Neuronal stem cell (in vitro differentiated cells): ENCODE measurements at places on chromosomes 11 and 22.

DNA sequence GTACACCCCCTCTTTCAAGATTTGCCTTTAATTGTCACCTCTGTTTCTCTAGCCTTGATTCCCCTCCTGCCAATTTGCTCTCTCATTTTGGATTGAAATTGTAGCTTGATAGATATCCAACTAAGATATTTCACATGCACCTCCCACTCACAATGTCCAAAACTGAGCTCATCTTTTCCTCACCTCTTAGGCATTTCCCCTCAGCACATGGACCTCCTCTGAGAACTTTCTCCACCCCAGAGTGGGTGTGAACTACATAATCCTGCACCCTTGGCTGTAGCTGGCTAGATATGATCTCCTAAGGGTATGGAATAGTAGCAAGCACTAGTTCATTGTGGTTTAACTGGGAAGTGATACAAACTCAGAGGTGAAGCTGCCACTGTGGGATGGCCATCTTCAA, 91.5 kb upstream of the SESN3 start:
- no peak for DNase-seq

DNA sequence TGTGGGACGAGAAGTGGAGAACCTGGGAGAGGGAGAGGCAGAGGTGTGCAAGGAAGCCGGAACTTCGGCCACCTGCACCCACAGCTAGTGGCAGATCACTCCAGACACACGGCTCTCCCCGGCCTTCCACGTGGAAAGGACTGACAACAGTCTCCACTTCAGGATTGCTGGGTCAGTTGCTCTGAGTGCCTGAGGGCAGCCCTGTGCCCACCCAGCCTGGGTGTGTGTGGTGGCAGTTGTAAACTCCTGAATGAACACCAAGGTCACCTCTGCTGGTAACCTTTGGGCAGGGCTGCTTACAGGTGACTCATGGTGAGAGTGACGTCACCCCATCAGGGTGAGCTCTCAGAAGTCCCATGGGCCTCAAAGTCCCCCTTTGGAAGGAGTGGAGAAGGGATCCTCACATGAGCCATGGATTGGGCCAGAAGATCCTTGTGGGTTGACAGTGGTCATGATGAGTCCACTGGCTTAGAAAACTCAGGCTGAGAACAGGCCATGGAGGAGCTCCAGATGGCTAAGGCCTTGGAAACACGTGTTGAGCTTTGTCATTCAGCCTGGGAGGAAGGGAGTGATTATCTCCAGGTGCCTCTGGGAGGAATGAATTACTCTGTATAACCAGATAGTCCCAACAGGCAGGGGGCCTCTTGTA, 71.3 kb downstream of the BCR start:
- DNase-seq, result no peak

DNA sequence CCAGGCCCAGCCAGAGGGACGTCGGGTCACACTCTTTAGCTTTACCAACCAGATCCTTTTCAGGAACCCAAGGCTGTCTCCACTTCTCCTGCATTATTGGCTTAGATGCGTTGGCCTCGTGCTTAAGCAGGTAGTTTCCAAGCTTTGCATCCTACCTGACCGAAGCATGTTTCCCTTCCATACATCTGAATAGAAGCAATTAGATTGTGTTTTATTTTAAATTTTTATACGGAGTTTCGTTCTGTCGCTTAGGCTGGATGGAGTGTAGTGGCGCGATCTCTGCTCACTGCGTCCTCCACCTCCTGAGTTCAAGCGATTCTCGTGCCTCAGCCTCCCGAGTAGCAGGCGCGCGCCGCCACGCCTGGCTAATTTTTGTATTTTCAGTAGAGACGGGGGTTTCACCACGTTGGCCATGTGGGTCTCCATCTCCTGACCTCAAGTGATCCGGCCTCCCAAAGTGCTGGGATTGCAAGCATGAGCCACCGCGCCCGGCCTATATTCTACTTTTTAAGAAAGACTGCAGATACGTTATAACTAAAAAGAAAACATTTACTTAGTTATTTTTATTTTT, 677 bp downstream of the DYNC2H1 start:
- no peak for DNase-seq

GRCh38 chr11:121298774-121299173, 6.2 kb downstream of the SC5D start:
- DNase-seq, result no peak

DNA sequence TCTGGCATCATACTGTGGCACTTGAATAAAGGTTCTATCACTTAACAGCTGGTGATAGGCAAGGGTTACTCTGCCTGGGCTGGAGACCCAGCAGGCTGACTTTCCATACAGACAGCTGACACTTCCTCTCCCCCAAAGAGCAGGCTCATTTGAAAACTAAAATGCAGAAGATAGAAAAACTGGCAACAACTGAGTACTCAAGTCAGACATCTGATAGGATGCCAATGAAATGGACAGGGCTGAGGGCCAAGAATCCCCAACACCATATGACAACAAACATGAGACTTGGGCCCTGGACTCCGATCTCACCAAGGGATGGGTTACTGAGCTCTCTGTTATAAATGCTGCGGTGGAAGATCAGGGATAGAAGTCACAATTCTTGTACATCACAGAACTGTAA, 237.2 kb downstream of the LRRC4C start:
- no peak for DNase-seq

GRCh38 chr11:77270921-77271320, 30.6 kb downstream of the GDPD4 start:
- DNase-seq, result no peak

GRCh38 chr11:72860592-72860991, 46.4 kb downstream of the ATG16L2 start:
- DNase-seq, result no peak

GRCh38 chr11:83542861-83543260, 256.7 kb upstream of the CCDC90B start:
- no peak for DNase-seq

- DNase-seq, result peak; percentile 56
Observed at GRCh38 chr11:720642-721246, 14.7 kb downstream of the EPS8L2 start.

GRCh38 chr11:87263264-87263838, 225.6 kb downstream of the TMEM135 start:
- DNase-seq, result no peak

DNA sequence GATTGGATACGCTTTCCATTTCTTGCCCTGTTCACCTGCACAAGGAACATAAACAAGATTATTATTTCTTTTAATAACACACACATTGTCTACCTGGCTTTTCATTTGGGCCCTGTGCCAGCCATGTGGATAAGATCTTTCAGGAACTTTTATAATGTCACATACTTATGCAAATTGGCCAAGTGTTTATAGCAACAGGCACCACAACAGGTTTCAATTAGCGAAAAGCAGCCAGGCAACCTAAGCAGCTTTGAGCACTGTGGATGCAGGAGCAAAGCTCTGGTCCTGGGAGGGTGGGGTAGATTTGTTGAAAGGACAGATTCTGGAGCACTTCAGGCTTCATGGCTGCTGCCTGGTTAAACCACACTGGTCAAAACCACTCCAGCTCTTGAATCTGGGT, 217.4 kb downstream of the BARX2 start:
- DNase-seq, result no peak

GRCh38 chr22:47588578-47588960, 826.1 kb downstream of the TBC1D22A start:
- no peak for DNase-seq

GRCh38 chr11:105201166-105201565, 61.6 kb upstream of the CARD18 start:
- DNase-seq, result no peak

DNA sequence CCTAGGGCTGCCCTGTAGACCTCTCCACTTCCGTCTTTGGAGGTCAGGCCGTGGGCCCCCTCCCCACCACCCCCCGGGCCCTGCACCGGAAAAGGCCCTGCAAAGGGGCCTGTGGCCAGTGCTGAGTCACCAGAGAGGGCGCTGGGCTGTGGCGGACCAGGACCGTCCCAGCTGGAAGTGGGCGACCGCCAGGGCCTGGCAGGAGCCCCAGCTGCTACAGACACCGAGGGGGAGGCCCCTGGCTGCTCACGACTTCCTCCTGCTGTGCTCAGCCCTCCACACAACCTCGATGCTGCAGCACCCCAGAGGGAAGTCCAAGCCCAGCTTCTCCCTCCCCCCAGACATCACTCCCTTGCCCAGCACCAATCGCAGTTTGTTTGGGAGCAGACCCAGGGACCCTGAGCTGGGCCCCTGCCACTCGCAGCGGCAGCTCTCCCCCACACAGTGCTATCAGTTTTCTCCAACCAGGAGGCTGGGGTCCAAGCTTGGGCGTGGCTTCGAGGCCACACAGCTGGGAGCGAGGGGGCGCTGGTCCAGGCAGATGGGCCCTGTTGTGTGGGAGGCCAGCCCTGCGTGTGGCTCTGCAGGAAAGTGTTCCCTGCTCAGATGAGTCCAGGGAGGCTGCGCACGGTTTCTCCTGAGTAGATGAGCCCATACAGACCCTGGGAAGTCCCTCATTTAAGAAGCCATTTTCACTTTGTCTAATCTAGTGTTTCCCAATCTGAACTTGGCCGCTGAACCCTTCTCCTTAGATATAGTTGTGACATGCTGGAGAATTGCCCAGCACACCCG, 5.6 kb upstream of the SH3BP1 start:
- peak; percentile 61 for DNase-seq

DNA sequence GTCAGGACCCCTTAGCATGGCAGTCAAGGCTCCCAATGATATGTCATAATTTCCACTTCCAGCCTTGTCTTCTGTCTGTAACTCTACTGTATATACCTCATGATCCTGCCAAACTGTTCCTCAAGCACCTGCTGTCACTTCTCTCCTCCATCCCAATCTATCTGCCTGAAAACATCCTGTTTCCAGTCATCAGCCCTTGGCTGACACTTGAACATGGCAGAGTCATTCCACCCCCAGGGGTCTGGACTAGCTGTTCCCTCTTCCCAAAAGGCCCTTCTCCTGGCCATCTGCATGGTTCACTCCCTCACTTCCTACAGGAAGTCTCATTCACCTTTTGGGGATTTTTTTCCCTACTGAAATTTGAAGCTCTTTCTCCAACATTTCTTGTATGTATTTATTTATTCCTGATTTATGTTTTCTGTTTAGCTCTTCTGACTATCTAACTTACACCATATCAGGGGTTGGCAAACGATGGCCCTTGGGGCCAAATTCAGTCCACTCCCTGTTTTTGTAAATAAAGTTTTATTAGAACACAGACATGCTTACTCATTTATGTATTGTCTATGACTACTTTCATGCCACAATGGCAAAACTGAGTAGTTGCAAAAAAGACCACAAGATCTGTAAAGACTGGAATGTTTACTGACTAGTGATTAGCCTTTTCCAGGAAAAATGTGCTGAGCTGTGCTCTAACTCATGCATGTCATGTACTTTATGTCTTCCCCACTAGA, 278.4 kb downstream of the KIRREL3 start:
- DNase-seq, result no peak

DNA sequence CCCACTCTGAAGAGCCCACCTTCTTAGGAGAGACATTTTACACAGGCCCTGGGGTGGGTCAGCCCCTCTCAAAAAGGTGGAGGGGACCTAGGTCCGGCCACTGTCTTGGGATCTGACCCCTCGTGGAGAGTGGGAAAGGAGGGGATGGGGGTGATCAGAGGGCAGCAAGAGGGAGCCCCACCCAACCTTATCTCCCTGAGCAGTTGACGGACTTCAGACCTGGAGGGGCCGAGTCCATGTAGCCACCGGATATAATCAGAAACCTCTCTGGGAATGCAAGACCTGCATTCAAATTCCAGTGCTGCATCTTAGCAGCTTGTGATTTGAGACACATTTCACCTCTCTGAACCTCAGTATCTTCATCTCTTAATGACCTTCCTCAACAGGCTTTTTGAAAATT, 44.0 kb downstream of the TP53I11 start:
- no peak for DNase-seq

DNA sequence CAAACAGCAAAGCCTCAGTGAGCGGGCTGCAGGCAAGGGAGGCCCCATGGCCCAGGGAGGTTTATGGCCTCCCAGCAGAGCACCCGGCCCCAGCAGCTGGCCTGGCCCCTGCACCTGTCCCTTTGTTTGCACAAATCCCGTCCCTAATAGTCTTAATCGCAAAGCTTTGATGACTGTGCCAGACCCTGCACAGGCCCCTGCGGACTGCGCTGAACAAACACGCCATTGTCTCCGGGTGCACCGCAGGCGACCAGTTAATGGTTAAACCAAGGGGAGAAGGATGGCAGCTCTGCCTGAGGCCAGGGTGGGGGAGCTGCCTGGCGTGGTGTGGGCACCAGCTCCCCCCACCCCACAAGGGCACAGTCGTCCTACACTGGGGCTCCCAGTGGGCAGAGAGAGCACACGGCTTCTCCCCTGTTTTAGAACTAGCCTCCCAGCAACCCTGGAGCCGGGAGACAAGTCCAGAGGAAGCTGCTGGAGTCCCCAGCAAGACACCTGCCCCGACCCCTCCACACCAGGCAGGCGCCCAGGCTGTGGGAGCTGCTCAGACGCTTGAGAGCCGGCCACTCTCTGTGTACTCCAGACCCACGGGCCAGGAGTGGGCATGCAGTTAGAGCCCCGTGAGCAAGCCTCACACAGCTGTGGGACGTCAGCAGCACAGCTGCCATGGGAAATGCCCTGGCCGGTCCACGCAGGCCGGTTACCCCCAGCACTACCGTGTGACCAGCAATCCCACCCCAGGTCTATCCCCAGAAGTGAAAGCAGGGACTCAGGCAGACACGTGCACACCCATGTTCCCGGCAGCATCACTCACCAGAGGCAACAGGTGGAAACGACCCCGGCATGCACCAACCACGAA, 39.7 kb upstream of the TH start:
- DNase-seq, result peak; percentile 51

DNA sequence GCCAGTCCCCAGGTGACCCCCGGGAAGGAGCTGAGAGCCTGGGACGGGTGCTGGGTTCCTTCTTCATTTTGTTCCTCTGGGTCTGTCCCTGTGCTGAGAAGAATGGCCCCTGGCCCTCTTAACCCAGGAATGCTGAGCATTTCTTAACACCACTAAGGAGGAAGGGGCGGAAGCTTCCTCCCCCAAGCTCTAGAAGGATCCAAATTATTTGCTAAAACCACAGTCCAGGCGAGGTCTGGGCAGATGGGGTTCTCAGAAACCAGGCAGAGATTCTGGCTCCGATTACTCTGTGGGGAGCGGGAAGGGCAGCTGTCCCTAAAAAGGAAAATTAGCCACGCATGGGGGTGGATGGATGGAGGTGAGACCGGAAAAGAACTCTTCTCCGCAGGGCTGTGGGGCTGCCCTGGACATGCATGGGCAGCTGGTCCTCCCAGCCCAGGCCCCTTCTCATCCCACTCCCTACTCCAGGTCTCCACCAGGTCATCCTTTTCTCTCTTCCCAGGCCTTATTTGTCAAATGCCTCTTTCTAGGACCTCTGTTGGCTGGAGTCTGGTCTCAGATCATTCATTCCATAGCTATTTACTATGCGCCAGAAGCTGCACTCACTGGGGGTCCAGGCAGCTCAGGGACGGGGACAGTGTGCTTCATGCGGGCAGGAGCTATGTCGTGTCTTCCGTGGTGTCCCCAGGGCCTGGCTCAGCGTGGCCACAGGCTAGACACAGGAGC, 45.0 kb upstream of the MYH9 start:
- no peak for DNase-seq

DNA sequence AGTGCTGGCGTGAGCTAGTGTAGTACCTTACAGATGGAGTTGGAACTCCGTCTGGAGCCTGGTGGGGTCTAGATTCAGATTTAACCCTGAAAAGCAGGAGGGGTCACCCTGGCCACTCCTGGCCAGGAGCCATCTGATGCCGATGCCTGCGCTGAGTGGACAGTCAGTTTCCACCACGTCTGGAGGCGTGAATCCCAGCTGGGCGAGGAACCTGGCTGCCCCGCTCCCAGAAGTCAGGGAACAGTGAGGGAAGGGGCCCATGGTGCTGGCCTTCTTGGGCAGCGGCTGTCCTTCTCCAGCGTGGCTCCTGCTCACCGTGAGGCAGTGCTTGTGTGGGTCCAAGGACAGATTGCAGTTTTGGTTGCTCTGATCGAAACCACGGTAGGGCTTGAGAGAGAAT, 76.3 kb downstream of the PARVB start:
- DNase-seq, result no peak
